ENCODE measurements at places on chromosomes 2 and 18.

DNA sequence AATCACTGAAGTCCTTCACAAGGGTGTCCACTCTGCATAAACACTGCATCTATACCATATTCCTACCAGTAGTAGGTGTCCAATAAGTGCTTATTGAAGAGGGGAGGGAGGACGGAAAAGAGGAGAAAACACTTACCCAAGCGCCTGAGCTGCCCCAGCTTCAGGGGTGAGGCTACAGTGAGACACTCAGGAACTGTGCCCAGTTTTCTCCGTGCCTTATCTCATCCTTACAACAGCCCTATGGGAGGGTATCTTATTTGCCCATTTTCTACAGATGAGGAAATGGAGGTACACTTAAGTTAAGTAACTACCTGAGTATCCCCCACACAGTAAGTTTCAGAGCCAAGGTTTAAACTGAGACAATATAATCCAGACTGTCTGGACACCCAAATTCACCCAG, 41.5 kb downstream of the RNF152 start:
- no peak for DNase-seq

DNA sequence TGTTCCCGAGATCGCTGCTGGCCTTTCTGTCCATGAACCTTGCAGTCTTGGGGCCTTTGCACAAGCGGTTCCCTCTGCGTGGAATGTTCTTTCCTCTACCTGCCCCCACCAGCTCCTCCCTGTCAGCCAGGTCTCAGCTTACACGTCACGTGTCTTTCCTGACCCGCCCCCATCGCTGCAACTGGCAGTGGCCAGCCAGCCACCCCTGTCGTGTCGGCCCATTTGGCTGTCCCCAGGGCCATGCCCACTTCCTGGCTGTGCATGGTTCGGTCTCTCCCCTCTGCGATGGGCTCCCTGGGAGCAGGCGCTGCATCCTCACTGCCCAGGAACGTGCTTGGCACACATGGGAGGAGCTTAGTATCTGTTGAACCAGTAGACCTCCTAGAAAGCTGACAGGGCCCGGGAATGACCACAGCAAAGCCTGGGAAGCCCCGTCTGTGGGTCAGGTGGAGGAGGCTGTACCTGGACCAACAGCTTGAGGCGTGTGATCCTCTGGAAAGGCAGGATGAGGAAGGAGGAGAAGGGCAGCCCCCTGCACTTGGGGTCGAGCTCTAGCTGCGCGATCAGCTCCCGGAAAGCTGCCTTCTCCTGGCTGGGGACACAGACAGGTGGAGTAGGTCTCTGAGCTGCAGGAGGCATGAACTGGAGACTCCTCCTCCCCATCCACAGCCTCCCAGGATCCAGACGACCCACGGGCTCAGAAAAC, 21.0 kb downstream of the SNORC start:
- DNase-seq: no peak

DNA sequence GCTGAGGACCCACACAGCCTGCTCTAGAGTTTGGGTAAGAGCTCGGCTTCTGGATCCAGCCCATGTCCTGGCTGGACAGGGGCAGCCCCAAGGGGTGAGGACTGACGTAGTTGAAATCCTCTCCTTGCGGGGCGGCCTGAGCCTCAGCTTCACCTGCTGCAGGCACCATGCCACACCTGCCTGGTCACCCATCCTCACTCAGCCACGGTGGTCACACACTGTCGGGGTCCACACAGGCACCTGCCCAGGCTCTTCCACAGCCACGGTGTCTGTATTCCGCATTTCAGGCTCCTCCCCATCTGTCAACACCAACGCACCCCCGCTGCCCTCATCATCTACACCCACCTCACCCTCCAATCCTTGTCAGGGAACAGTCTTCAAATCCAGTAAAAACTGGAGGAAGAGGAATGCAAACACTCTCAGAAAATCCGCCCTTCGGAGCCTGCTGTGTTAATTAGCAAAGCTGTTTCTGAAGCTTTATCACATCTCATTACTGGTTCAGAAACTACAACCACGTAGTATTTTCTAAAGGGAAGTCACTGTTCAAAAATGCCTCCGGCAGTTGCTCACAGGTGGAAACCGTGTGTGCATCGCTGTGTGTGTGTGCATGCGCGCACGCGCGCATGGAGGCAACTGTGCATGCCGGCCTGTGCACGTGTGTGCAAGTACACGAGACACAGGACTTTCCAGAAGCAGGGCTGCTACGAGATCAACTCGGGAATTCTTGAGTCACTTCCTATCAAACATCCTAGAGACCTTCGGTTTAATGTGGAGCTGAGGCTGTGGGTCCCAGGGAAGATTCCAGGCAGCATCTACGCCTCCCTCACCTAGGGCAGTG, 38.2 kb downstream of the SLC66A2 start:
- no peak for DNase-seq

- no peak for DNase-seq
Observed at GRCh38 chr18:13376841-13377351, 158.3 kb downstream of the LDLRAD4 start.

DNA sequence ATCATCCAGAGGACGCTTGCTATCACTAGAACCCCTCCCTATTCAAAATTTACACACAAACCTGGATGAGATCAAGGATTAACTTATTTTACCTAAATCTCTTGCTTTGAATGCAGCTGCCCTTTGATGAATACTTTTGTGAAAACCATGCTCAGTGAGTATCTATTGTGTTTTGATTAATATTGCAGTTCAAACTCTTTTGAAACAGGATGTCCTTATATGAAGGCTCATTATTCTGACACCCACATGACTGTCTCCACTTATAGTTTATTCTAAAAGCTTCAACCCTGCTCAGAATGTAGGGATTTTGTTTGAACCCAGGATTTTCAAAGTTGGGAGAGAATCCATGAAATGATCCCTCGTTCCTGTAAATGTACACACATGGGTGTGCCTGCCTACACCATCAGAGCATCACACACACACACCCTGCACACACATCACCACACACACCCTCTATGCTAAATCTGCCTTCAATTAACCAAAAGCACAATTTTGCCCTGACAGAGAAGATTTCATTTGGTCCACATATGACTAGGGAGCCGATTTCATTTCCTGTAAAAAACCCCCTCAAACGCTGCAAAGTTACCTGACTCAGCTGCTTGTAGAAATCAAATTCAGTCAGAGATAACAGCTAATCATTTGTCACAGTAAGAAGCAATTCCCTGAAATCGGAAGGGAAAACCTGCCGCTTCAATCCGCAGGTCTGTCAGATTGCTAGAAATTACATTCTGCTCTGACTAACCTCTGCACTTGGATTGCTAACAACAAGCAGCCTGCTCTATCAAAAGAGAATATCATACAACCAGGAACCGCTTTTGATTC, 65.2 kb downstream of the ZEB2 start:
- DNase-seq: no peak
